Panc1 (cell line): ENCODE measurements at places on chromosomes 3 and 15. TPM values are rescaled to one million over a fixed set of nuclear protein-coding genes. Genes with fewer than 3 reads are reported as not detected.

Gene FMN1
- total RNA-seq: 3.9 TPM

Gene LRTM1
- total RNA-seq: not detected

Gene SPINK8
- not detected for total RNA-seq

Gene SNTN
- total RNA-seq: not detected

Gene ANKRD63
- 0.72 TPM for total RNA-seq

Gene DCP1A
- total RNA-seq: 14.4 TPM

Gene CORO2B
- 0.36 TPM for total RNA-seq

Gene STRIT1
- total RNA-seq: not detected

Gene PFN2
- total RNA-seq: 220 TPM

Gene GJD2
- total RNA-seq: not detected

Gene PCOLCE2
- total RNA-seq: 14.6 TPM

Gene PRSS50
- total RNA-seq: 0.13 TPM

Gene RTP3
- not detected for total RNA-seq

Gene ALDH1A2
- total RNA-seq: 0.98 TPM
